Stimulated activated CD8-positive, alpha-beta memory T cell treated with anti-CD3 and anti-CD28 coated beads, Interleukin-7, amount 100 ng/mL, for 24 hours (primary cell): ENCODE measurements at places on chromosomes 3 and 15.

- no peak for DNase-seq
These were observed at the start of gene CFAP100 for GRCh38 chr3:126394179-126394976. TSS of gene CFAP100 (plus strand) at chr3:126394909. CDS start at chr3:126396001, 1,092 bp downstream.

- DNase-seq: no peak
These were observed 234.4 kb downstream of the BBX start for GRCh38 chr3:107757140-107757539.

DNA sequence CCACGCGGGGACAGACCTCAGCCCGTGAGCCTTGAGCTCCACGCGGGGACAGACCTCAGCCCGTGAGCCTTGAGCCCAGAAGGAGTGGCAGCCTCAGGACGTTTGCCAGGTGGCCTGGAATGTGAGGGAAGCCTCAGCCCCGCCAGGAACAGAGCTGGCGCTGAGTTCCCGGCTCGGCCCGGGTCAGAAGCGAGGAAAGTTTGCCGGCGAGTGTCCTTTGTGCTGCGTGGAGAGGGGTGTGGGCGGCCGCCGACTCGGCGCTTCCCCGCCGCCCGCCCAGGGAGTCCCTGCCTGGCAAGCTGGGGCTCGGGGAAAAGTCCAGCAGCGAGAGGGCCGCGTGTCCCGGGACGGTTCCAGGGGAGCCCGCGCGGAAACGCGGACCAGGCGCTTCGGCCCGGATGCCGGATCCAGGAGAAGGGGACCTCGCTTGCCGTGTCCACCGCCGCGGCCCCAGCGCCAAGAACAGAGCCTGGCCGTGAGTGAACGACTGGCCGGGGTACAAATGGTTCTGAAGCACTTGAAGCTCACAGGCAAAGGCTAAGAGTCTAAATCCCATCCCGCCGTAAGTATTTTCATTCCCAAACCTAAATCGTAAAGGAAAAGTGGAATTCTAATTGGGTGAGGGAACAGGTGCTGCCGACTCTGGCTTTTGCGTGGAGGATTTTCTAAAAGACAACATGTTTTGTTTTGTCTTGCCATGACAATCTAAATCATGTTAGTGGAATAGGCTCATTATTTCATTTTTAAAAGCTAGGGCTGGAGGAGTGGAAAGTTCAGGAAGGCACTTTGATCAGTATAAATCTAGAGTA lies 1.7 kb downstream of the LRRN1 start:
- no peak for DNase-seq

DNA sequence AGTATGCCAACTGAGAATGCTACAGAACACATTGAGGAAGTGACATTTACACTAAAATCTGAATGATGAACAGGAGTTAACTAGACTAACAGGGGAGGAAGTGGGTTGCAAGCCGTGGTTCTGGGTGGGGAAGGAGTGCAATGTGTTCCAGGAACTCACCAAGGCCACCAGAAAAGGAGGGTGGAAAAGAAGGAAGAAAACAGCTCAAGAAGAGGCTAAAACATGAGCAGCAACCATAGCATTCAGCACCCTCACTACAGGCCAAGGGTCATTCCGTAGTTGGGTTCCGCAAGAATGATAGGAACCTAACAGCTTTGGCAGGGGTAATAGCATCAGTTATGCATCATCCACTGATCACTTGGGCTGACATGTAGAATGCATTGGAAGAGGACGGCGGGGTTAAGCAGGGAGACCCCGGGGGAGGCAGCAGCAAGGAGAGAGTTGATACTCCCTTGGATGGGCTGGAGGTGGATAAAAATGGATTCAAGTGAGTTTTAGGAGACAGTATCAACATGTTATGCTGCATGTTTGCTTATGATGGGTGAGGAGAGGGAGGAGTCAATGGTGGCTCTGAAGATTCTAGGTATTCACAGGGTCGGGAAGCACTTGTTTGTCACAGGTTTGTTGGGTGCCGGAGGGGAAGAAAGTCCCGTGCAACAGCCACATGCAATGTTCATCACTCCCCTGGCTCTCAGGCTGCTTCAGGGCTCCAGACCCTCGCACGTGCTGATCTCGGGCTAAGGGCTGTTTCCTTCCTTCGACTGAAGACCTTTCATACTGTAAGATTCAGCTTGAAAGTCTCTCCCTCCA lies 53.2 kb downstream of the LIPC start:
- no peak for DNase-seq

GRCh38 chr15:82113106-82113715 lies 67.4 kb upstream of the MEX3B start:
- DNase-seq: no peak

GRCh38 chr15:66126031-66126441 lies 127.5 kb downstream of the MEGF11 start:
- no peak for DNase-seq

DNA sequence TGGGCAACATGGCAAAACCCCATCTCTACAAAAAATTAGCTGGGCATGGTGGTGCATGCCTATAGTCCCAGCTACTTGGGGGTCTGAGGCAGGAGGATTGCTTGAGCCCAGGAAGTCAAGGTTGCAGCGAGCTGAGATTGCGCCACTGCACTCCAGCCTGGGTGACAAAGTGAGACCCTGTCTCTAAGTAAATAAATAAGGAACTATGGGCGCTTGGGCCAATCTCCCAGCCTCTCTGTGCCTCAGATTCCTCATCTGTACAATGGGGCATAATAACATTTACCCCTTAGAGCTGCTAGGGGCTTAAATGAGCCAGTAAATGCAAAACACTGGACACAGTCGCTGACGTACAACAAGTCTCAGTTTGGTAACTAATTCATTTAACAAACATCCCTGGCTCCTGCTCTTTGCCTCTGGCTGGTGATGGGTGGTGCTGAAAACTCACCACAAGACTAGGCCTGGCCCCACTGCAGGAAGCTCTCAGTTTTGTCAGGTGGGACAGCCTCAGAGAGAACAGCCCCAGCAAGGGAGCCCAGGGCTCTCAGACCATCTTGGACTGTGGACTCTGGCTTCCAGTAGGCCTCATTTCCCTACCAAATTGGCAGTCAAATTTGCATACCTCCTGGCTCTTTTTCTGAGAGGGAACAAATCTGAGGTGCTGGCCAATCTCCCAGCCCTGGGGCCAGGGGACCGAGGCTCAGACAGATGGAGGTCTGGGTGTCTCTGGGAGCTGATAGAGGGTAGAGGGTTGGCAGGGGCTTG lies 6.4 kb upstream of the TBC1D2B start:
- no peak for DNase-seq

- DNase-seq: no peak
These were observed 41.6 kb upstream of the DLG1 start for GRCh38 chr3:197339841-197340520.

GRCh38 chr15:59236394-59236793 lies 29.8 kb downstream of the LDHAL6B start:
- DNase-seq: no peak

DNA sequence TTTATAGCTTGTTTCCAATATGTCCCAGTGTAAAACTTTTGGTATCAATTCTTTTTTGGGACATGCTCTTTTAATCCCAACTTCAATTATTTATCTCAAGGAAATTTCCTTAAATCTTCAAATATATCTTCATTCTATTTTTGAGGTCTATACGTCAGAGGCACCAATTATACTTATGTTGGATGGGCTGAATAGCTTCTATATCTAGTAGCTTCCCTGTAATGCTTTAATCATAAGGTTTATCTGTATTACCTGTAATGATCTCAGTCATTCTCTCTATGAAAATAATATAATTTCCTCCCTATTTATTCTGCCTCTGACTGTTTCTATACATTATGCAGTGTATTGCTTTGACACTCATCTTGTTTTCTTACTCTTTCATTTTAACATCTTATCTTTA lies 29.9 kb upstream of the MCCC1 start:
- no peak for DNase-seq

GRCh38 chr15:47412136-47412535 lies 305.2 kb upstream of the SEMA6D start:
- no peak for DNase-seq

DNA sequence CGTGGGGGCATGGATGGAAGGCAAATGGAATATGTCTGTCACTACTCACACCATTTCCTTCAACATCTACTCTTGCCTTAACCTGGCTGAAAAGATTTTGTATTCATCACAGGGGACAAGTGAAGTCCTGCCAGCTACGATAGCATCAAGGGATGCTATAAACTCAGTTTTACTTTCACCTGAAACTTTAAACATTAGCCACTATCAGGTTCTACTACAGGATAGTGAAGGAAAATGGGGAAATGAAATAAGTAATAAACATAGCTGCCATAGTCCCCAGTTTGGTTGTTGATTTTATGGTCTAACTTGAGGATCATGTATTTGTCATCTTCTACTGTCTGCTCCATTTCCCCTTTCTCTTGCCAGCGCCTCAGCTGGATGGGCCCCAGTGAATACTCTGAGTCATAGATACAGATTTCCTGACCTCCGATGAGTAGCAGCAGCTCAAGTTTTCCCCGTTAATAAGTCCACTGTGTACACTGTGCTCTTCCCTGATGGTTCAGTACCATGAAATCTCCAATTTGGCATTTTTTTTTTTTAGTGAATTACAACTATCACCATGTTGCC lies 338.2 kb upstream of the SLCO3A1 start:
- DNase-seq: no peak

DNA sequence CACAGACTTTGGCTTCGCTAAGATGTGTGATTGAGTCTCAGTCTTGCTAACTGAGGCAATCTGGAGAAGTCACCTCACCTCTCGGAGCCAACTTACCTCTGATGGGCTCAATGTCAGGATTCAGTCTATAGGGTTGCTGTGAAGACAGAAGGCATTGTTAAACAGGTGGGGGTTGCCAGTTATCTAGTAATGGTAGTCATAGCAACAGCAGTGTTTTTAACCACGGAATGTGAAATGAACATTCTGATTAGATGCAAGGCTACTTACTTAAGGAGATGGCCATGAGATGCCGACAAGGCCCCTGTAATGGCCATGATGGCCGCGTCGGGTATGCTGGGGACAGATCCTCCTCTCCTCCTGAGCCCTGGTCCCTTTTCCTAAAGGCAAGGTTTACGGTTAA lies 243.1 kb downstream of the GABRG3 start:
- no peak for DNase-seq

GRCh38 chr3:103684904-103685303 lies 1250.1 kb downstream of the ZPLD1 start:
- no peak for DNase-seq

DNA sequence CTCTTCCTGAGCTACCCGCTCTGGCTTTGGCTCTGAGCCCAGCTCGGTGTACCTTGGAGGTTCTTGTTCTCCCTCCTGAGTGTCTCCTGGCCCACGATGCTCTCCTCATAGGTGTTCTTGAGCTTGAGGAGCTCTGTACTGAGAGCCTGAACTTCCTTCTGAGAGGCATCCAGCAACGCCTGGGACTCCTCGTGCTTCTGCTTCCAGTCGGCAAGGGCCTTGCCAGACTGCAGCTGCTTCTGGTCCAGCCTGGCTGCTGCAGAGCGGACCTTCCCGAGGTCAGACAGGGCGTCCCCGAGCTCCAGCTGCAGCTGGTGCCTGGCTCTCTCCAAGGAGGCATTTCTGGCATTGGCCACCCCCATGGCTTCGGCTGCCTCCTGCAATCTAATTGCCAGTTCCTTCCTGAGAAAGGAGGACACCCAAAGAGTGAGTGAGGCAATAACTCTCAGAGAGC lies 99.8 kb downstream of the MYH15 start:
- DNase-seq: no peak

GRCh38 chr3:151002003-151002981 lies 29.8 kb upstream of the CLRN1 start:
- DNase-seq: no peak

DNA sequence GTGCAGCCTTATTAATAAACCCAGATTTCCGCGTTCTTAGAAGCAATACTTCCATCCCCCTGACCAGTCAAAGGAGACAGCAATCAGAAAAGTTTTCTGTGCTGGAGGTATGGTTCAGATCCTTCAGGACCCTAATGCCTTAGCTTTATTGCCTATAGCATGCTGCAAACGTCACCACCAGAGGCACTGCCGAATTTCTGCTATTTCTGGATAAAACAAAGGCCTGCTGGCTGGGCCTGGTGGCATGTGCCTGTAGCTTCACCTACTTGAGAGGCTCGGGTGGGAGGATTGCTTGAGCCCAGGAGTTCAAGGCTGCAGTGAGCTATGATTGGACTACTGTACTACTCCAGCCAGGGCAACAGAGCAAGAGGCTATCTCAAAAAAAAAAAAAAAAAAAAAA lies 407.2 kb downstream of the FOXP1 start:
- DNase-seq: no peak

DNA sequence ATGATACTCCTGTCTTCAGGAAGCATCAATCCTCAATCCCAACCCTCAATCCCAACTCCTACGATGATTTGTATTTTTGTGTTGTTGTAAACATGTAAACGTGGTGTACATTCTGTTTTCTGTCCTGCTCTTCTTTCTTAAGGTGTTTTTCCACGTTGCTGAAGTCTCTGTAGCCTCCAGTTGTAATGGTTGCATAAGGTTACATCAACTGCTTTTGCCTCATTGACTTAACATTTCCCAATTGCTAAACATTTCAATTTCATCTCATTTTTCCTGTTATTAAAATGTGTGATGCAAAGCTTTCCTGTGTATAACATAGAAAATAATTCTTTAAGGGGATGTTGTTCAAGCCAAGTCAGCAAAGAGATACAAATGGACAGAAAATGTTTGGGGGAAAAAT lies 33.4 kb downstream of the HRH1 start:
- DNase-seq: no peak

GRCh38 chr3:116429479-116430269 lies 15.6 kb downstream of the LSAMP start:
- no peak for DNase-seq

GRCh38 chr3:125436921-125437320 lies 61.8 kb upstream of the ZNF148 start:
- no peak for DNase-seq

DNA sequence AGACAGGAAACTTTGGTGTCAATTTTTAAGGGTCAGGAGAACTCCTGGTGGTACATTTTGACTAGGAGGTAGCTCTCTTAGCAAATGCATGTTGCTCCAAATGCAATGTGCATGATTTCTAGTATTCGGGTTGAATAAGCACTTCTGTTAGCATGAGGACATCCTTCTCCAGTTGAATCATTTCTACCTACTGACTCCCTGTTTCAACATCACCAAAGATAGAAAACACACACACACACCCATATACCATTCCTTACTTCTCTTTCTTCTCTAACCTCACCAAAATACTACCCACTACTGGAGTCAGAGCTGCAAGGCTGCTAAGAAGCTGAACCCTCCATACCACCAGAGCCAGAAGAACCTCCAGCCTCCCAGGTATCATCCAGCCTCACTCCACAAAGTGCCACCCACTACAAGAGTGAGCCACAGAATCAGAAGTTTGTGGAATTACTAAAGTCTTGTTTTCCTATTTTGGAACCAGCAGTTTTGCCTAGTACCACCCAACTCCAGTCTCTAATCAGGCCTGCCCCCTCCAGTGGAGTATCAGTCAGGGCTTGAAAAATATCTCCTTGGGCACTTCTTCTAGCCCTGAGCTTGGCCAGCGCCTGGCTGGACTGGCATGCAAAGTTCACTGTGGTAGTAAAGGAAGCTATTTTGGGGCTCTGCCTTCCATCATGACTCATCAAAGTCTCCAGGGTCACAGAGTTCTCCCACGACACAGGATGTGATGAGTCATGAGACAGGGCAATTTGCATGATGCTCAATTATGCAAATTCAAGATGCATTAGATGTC lies 110.3 kb downstream of the CYP19A1 start:
- no peak for DNase-seq

DNA sequence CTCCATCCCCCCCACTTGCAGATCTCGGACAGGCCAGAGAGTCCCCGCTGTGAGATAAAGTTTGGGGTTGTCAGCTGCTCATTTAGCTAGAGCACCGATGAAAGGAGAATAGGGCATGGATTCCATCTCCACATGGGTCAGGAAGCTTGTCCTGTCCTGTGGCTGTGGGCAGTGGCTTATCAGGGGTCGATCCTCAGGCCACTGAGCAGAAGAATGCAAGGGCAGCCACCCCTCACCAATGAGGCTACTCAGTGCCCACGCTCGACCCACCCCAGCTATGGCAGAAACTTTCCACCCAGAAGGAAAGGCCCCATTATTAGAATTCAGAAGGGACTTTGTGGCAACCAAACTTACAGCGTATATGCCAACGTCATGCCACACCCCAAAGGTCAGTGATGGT lies 43.3 kb downstream of the CPN2 start:
- no peak for DNase-seq
